ENCODE measurements at places on chromosomes 6 and 20. TPM values are rescaled to one million over a fixed set of nuclear protein-coding genes. Genes with fewer than 3 reads are reported as not detected.

OPRM1 gene
- polyA plus RNA-seq, result not detected

- DNase-seq, result no peak
Observed at GRCh38 chr20:44711237-44711636, 3.9 kb upstream of the CCN5 start.

DNA sequence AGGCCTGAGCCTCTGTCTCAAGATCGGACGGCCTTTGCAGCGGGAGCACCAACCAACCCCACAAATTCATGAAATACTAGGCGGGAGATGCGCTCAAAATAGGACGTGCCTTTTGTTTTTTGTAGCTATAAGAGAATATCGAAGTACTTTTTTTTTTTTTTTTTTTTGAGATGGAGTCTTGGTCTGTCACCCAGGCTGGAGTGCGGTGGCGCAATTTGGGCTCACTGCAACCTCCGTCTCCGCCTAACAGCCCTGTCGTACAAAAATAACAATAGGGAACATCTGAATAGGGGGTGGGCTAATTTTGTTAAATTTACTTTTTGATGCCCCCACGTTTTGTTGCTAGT, 5.9 kb upstream of the TUBB2A start:
- DNase-seq, result peak; percentile 32

DNA sequence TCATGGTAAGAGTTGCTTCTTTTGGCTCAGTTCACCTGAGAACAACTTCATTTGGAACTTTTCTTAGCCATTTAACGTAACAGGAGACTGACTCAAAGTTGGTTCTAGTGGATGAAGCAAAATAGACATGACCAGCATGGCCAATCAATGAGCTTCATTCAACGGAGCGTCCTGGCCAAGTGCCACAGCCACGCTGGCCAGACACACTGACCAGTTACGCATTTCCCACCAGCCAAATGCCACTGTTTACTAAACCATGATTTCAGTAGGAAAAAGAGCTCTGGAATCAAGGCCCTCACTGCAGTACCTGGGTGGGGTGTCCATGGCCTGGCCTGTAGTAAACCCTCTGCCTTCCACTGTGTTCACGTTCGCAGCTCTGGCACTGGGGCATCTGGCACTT, 80.4 kb downstream of the POPDC3 start:
- no peak for DNase-seq

GPLD1 gene
- polyA plus RNA-seq, result 1.8 TPM

- DNase-seq, result no peak
Observed at GRCh38 chr6:37653933-37654565, 43.6 kb downstream of the MDGA1 start.

GRCh38 chr6:90459225-90459758, 127.6 kb downstream of the MAP3K7 start:
- no peak for DNase-seq

XKR7 gene
- 0.07 TPM for polyA plus RNA-seq

DNA sequence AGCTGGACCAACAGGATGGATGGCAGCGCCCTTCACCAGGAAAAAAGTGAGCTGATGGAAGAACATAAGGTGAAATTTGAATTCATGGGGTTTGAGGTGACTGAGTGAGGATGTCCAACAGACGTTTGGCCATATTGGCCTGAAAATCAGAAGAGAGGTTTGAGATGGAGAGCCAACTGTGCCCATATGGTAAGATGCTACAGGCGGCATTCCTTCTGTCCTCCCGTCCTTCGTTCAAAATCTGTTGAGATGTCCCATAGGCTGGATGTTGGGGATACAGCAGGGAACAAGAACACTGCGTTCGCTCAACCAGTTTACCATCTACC, 468 bp upstream of the CMTR1 start:
- no peak for DNase-seq

GRCh38 chr6:154590756-154591155, 80.3 kb upstream of the CNKSR3 start:
- DNase-seq, result no peak

DNA sequence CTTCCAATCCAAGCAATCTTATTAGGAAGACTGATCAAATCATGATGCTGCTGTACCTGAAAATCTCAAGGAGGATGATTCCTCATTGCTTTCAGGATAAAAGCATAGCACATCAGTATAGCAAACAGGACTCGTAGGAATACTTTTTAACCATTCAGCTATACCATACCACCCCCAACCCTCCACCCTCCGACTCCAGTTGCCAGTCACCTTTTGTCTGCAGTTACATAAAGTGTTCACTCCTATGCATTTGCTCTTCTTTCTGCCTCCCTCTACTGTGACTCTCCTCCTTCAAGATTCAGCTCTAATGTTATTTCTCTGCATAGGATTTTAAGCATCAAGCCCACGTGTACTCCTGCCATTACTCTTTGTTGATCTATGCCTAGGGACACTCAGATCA, 124.7 kb upstream of the KCNQ5 start:
- DNase-seq, result no peak

PTGIS gene
- 34.6 TPM for polyA plus RNA-seq

CDH4 gene
- polyA plus RNA-seq, result 0.85 TPM

SLC52A3 gene
- 0.32 TPM for polyA plus RNA-seq

GRCh38 chr6:9921366-9921765, 493.5 kb downstream of the TFAP2A start:
- DNase-seq, result no peak

C20orf204 gene
- 0.79 TPM for polyA plus RNA-seq

GRCh38 chr20:48275286-48276020, 490.2 kb upstream of the SULF2 start:
- DNase-seq, result peak; percentile 55

DNA sequence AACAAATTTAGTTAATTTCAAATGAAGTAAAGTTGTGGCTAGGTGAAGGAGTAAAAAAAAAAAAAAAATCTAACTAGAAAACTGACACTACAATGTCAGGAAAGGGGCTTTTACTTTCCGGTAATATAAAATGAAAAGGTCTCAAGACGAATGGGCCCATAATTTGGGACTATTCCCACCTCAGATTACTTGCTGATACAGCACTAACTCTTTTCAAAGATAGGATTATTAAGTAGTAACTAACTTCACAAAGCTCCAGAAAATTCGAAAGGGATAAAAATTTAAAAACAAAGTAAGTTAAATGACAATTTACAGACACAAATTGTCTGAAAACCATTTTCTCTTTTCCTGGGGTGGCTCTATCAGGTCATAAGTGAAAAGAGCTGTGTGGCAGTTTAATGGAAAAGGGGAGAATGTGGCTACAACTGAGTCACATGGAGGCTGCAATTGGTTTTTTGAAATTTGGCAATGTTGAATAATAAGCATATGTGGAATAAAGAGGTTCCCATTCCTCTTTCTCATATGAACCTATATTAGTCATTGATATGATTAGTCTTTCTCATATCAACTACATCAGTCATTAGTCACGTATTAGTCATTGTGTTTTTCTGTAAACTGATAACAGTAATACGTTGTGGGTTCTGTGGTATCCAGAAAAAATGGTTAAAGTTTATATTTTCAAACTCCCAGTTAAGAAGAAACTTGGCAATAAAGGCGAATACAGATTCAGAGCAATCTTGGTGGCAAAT, 78.0 kb downstream of the RWDD2A start:
- no peak for DNase-seq

GRCh38 chr20:18822832-18823231, 9.2 kb downstream of the SCP2D1 start:
- DNase-seq, result no peak

PAX1 gene
- polyA plus RNA-seq, result 1.5 TPM

KHDRBS2 gene
- polyA plus RNA-seq, result 1.0 TPM

- DNase-seq, result no peak
Observed at GRCh38 chr6:29943053-29943966, 978 bp downstream of the HLA-A start.

NTSR1 gene
- polyA plus RNA-seq, result 0.19 TPM

LTB gene
- 4.8 TPM for polyA plus RNA-seq

ADGRG6 gene
- 11.3 TPM for polyA plus RNA-seq

PGBD1 gene
- polyA plus RNA-seq, result not detected

- no peak for DNase-seq
Observed at GRCh38 chr6:144159742-144160141, 9.4 kb downstream of the STX11 start.

- no peak for DNase-seq
Observed at GRCh38 chr20:40958598-40958997, 70.0 kb upstream of the TOP1 start.

GRCh38 chr6:5119090-5119951, 34.2 kb downstream of the PPP1R3G start:
- no peak for DNase-seq

RAET1L gene
- not detected for polyA plus RNA-seq

SAPCD1 gene
- polyA plus RNA-seq, result 2.3 TPM

- DNase-seq, result peak; percentile 45
Observed at GRCh38 chr20:20096421-20096820, 44.1 kb downstream of the CFAP61 start.

DNA sequence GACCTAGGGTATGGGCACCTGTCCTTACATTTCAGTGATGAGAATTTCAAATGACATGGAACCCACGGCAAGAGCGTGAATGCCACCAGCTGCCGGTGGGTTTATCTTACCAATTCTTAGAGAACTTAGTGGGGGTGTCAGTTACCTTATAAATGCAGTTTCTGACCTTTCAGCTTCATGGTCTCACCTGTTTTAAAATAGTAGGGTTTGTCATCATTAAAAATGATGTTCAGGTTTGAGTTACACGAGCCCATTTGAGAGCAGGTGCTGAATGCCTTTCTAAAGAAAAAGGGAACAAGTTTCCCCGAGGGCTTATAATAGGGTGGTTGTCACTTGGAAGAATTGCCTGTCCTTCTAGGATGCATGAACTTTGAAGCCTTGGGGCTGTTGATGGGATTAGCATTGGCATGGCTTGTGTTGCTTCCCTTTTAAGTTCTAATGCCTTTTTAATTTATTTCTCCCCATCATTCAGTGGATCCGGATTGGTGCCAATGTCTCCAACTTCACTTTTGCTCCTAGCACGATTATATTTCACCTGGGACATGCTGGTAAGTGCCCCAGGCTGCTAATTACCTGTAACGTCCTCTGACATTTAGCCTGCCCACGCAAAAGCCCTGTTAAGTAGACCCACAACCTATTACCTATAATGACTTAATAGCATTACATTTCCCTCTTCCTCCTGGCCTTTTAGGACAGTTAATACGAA, 27.9 kb downstream of the GHRH start:
- DNase-seq, result no peak

DNA sequence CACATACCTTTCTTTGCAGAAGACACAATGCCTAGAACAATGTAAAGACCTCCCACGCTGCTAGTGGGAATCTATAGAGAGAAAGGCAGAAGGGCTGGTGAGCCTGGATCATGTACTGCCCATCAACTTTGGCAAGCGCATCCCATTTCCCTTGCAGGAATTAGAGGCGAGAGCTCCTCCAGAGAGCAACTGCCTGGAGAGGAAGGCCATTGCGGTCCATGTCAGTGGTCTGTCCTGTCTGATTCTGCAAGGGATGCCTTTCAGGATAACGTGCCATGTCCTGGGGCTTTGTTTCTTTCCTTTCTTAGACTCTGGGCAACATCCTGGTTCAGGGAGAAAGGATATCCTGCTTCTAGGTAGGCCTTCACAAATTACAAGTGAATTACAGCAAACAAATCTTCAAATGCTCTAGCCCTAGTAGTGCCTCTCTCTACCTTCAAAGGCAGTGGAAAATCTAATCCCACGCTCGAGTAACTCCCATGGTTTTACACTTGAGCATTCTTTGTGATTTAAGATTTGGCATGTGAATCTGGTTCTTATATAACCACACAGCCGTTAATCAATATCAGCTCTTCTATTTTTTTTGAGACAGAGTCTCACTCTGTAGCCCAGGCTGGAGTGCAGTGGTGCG, 38.5 kb downstream of the GCNT2 start:
- no peak for DNase-seq

HCRTR2 gene
- polyA plus RNA-seq, result not detected

LY6G5C gene
- 4.5 TPM for polyA plus RNA-seq

DNA sequence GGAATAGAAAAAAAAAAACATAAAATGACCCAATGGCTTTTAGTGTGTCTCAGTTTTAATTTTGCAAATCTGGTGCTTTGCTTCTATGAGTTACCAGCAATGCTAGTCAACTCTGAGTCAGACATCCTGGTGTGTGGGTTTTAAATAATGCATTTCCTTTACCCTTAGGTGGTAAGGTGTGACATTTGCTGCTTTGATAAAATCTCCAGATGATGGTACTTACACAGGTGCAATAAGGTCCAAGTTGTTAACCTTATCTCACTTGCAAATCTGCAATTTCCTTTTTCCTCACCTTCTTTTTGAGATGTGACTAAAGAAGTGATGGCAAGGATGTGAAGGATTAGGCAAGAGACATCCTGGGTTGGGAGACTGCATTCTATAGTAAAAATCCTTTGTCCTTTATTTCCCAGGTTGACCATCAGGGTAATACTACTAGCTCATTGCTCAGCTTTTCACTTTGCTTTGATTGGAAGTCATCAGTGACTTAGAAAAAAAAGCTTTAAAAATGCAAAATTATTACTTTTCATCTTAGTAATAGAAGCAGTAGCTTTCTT, 818.5 kb upstream of the FLRT3 start:
- no peak for DNase-seq

GRCh38 chr6:150328744-150329405, 39.9 kb upstream of the IYD start:
- no peak for DNase-seq

GRCh38 chr20:35568645-35569044, 26.8 kb downstream of the ERGIC3 start:
- no peak for DNase-seq

TMEM244 gene
- polyA plus RNA-seq, result 0.61 TPM

OR11A1 gene
- not detected for polyA plus RNA-seq

- DNase-seq, result no peak
Observed at GRCh38 chr6:158624684-158625682, 19.6 kb downstream of the DYNLT1 start.

RGS17 gene
- 0.86 TPM for polyA plus RNA-seq

Data from muscle of arm (tissue), 14 donors.